ENCODE measurements at places on chromosomes 11 and 22.
A peak's percentile ranks its signal among the peaks of the same experiment; 100 is the strongest.

DNA sequence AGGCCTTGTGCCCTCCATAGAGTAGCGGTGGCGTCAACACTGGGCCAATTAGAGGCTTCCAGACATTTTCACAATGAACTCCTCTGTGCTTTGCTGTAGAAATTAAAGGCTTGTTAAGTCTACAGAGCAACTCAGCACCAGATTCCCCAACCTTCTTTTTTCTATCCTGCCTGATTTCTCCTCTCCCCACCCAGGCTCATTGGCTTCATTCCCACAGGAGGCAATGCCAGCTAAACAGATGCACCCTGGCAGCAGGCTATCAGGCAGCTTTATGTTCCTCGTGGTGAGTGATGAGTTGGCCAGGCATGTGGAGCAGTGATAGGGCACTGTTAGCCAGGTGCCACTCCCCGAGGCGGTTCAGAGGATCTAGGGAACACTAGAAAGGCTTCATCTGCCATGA is 4.8 kb downstream of the DIXDC1 start:
- peak; percentile 71 for DNase-seq

- peak; percentile 79 for DNase-seq
Measured at GRCh38 chr11:110349138-110349996, 53.0 kb upstream of the RDX start.

- peak; percentile 15 for DNase-seq
Measured at GRCh38 chr11:113113801-113114704, 152.8 kb downstream of the NCAM1 start.

DNA sequence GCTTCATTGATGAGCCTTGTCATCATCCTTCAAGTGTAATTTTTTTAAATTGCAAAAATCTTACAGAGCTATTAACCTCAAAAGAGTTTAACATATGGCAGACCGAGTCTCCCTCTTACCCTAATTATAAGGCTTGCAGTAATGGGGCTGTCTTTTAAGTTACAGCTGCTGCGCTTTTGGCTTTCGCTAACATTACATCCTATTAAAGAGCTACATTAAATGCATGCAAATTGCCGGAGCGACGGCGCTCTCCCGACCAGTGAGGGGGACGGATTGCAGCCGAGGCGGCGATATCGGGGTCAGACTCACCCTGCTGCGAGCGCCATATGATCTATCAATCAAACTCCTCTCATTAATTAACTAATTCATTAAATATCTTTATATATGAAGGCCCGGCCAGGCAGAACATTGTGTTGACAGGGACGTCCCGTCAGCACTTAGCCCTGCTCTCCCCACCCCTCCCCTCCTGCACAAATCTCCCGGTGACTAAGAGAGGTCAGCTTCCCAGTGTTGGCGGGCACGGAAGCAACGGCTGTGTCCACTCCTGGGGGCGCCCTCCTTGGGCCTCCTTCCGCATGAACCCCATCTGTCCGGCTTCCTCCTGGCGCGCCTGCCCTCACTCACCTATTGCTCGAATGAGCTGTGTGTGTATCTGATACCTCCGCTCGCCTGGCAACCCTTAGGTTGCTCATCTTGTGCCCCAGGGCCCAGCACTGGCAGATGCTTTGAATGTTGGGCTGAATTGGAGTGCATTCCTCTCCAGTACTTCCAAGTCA is 156.0 kb upstream of the CADM1 start:
- DNase-seq, result no peak

DNA sequence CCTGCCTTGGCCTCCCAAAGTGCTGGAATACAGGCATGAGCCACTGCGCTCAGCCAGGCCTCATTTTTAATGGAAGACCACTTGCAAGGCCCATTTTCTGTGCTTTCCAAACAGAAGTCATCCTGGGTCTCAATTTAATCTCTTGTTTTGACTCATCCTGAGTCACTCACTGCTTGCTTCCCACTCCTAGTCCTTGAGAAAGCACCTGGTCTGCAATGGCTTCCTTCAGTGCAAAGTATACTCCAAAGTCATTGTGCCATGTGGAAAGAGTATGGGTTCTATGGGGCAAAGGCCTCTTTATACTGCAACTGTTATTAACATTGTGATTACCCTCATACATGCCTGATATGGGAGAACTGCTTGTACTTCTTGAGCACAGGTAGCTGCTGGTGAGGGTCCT is 18.3 kb upstream of the SLC5A1 start:
- peak; percentile 37 for DNase-seq

DNA sequence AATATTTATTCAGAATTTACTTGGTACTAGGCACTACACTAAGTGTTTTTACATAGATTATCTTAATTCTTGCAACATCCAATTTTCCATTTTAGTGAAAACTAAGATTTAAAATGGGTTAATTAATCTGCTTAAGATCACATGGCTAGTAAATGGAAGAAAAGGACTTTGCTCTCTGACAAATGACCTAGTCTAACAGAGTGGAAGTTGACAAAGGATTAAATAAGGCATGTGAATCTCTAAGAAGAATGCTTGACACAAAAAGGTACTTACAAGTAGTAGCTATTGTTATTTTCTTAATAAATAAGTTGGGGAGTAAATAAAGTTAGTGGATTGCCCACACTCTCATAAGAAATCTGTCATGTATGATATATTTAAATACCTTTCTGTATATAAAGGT is 584.8 kb downstream of the DLG2 start:
- no peak for DNase-seq

DNA sequence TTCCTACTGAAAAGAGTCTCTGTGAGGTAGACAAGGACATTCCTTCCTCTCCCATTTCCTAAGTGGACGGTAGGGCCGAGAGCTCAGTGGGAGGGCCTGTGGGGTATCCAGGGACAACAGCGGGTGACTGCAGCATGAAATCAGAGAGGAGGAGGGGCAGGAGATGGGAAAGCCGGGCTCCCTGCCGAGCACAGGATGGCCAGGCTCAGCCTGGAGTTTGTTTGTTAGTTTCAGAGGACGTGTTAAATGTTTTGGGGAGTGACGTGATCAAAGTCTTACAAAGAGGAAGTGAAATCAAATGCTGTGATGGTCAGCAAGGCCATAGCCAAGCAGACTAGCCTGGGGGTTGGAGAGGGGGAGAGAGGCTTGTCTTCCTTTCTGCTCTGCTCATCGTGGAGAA is 152.7 kb downstream of the ADAMTS15 start:
- DNase-seq, result no peak

GRCh38 chr11:127859941-127860354 is 727.4 kb downstream of the ETS1 start:
- no peak for DNase-seq

- no peak for DNase-seq
Measured at GRCh38 chr11:72100462-72100861, 2.6 kb downstream of the LAMTOR1 start.

All from RCC 7860 (cell line).